ENCODE measurements at places on chromosomes 2 and 18.

- peak; percentile 45 for DNase-seq
Observed at GRCh38 chr2:20424300-20425290, 22.3 kb upstream of the RHOB start.

GRCh38 chr18:66410692-66411091 lies 193.2 kb downstream of the CDH19 start:
- no peak for DNase-seq

- DNase-seq = no peak
Observed at GRCh38 chr2:239677453-239678185, 276.8 kb upstream of the HDAC4 start.

DNA sequence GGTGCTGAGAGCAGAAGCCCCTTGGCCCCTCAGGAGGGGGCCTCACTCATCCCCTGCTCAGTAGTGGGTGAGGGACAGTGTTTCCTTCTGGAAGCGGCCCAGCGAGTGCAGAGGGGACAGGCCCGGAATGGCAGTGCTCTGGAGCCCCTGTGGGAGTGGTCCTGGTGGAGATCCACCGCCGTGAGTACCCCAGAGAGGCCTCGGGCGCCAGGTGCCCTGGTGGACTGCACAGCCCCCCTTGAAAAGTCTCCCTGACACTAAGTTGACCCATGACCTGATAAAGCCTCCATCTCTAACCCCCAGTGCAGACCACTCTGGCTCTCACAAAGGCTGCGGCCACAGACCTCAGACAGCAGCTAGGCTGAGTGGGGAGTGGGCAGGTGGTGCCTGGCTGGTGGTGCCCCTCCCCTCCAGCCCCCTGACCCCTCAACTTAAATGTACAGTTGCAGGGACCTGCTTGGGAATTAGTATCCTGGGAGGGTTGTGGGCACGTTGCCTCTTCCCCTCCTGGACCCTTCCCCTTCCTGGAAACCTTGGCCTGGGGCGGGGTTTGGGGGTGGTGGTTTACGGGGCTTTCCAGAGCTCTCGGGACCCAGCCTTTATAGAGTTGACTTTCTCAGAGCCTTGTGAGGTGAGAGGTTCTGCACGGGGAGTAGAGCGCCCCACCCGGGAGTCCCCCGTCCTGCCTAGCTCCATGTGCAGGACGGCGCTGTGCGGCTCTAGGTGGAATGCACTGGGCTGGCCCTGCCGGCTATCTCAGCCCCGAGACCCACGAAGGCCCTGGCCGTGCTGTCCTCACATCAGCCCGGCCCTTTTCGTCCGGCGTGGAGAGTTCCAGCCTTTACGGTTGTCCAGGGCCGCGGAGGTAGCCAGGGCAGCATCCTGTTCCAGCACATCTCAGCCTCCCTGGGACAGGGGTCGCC lies 62.7 kb downstream of the RTP5 start:
- DNase-seq = no peak

DNA sequence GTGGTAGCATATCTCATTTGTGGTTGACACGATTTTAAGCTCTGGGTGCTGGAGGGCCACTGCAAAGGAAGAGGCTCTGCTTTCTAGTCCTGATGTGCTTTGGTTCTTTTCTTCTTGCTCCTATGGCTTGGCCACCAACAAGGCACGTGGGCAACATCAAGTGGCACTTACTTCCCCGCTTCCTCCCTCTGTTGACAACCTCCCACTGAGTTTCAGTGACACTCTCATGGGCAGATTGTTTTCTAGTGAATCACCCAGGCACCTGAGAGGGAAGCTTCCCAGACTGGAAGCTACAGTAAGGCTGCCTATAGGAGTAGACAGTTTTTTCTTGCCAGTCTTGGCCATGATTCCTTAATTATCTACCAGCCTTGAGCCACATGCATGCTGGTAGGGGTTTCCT lies 89.0 kb downstream of the NBAS start:
- no peak for DNase-seq

- DNase-seq = no peak
Observed at GRCh38 chr18:12013186-12013916, 32.0 kb downstream of the IMPA2 start.

- no peak for DNase-seq
Observed at GRCh38 chr2:189337656-189338055, 103.6 kb upstream of the WDR75 start.

GRCh38 chr2:12412898-12413305 lies 303.8 kb upstream of the TRIB2 start:
- DNase-seq = peak; percentile 58

DNA sequence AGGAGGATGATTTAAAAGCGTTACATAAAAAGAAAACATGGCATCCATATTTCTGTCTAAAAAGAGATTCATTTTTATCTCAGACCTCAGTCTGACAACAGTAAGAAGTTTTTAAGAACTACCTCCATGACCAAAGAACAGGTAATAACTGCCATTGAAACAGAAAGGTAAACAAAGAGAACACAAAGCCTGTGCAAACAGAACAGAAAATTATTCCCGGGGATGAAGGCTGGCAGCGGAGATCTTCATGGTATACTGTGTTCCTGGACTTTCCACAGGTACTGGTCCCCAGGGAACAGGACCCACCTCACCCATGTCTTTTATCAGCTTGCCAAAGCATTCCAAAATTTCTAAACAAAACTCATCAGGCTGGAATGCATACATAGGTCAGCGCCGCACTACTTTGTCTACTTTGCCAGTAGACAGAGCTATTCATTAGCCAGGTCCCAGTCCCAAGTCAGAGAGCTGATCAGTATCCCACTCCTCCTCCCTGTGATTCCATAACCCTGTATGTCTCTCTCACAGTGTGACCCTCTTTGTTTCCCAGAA lies 277.3 kb downstream of the MBD2 start:
- DNase-seq = no peak

DNA sequence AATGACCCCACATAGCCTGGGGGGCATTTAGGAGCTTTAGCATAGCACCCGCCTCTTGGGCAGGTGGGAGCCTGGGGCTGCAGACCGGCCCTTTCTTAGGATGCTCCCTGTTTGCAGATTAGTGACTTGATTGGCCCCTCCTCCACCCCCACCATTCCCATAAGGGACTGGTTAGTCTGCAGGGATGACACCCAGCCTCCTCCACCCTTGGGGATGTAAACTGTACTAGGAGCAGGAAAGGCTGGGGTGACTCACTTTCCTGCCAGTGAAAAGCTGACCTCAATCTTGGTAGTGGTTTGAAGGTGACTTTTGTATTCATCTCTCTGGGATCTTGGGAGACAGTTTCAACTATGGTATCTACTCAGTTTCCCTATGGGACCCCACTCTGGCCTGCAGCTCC lies 24.2 kb downstream of the CTIF start:
- no peak for DNase-seq

GRCh38 chr18:8478968-8479370 lies 130.3 kb upstream of the RAB12 start:
- DNase-seq = no peak

DNA sequence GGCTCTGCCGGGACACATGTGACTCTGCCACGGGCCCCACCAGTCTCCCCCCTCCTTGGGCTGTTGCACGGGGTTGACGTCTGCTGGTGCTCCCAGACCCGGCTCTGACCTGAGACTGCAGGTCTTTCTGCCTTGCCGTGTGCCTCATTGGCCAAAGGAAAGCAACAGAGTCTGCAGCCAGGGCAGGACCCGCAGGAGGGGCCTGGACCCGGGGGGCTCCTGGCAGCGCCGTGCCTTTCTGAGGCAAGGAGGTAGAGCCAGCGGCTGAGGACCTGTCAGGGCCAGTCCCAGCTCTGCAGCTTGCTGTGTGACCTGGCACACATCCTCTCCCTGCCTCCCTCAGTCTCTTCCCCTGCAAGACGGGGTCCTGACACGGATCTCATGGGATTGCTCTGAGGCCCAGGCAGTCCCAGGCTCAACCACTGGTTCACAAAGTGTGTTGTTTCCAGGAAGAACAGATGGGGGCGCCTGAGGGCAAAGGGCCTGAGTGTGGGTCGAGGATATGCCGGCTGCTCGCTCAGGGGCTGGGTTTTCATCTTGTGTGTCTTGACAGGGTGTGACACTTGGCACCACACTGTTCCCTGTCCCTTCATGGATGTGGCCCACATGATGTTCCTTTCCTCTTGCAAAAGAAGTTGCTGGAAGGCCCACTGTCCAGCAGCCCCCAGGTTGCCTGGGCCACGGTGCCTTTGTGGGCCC lies 9.0 kb downstream of the CAPN10 start:
- DNase-seq = peak; percentile 48

DNA sequence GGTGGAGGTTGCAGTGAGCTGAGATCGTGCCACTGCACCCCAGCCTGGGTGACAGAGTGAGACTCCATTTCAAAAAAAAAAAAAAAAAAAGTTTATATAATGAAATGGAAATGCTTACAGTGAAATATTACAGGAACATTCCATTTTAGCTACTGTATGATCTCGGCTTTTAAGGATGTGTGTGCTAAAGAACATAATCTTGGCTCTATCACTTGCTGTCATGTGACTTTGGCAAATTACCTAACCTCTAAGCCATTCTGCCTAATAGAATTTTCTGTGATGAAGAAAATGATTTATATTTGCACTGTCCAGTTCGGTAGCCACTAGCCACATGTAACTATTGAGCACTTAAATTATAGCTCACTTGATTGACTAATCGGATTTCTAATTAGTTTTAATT lies 36.3 kb downstream of the SMAD4 start:
- no peak for DNase-seq
